ENCODE measurements at places on chromosomes 11 and 22. TPM values are rescaled to one million over a fixed set of nuclear protein-coding genes. Genes with fewer than 3 reads are reported as not detected.
A peak's percentile ranks its signal among the peaks of the same experiment; 100 is the strongest.

DNA sequence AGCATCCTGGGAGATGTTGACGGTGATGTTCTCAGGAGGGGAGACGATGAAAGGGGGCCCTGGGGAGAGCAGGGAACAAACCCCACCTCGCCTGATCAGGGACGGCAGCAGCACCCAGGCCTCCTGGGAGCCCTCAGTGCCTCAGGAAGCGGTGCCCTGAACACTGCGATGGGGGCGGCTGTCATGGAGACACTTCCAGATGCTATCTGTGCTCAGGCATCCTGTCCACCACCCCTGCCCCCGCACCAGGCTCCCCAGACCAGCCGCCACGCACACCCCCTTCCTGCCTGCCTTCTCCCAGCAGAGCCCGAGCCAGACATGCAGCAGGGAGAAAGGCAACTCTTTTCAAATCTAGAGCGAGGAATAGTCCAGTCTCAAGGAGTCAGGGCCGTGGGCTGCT is 20.6 kb downstream of the IGSF9B start:
- no peak for DNase-seq

Gene GRIA4
- not detected for total RNA-seq

DNA sequence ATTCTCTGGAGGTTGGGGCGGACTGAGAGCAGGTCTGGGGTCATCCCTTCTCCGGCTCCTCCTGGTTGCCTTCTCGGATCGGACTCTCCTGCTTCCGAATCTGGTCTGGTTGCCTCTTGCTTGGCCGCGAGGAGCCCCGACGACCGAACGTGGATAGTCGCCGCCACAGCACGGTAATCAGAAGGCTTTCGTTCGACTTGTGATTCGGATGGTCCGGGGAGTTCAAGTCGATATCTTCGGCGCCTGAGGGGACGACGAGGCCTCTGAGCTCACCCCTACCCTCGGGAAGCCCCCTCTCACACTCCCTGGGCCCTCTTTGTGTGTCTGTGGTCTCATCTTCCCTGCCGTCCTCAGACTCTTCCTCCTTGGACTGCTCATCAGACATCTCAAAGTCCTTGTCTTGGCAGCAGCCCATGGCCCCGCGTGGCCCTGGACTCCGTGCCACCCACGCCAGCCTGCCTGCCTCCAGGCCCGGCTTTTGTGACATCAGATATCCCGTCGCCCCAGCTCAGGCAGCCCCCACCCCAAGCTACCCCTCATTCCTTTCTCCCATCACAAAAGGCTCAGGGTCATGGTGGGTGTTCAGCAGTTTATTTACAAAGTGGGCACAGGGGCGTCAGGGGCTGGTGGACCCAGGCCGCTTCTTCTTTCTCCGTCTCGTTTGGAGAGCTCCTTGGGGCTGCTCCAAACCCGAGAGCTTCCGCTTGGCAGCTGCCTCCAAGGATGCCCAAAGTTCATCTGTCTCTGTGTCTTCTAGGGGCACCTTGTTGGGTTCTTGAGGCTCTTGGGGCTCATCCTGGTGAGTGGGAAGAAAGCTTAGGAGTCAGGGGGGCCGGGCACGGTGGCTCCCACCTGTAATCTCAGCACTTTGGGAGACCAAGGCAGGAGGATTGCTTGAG is at the start of gene TEX54:
TSS of gene TEX54 (minus strand) at position 506 of the 899 bp plus-strand sequence.
- peak; percentile 68 for DNase-seq

Gene PKNOX2
- 20.2 TPM for total RNA-seq

- peak; percentile 77 for DNase-seq
Measured at GRCh38 chr11:6419009-6419631, at the start of gene APBB1. Gene APBB1 (minus strand): TSS chr11:6419094. CDS start chr11:6411347, 7,747 bp downstream.

DNA sequence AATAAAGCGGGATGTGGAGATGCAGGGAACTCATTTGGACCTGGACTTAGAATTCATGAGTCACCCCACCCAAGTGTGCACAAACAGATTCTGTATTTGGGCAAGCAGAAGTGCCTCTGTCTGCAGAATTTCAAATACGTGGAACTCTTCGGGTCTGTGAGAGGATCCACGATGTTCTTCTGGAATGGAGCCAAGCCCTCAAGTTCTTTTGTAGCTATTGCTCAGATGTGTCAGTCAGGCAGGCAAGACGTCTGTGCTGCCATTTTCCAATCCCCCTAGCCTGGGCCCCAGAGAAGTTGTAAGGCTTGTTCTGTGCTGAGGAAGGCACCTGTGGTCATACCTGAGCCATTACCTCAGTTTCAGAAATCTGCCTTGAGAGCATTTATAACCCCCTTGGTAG is 132.8 kb upstream of the RASSF10 start:
- DNase-seq: no peak

GRCh38 chr11:113528982-113529381 is 53.8 kb upstream of the DRD2 start:
- no peak for DNase-seq

Gene SHANK3
- total RNA-seq: 27.2 TPM

Gene MYEOV
- not detected for total RNA-seq

GRCh38 chr22:27801616-27802345 is at the start of gene MN1:
Gene MN1 (minus strand): TSS chr22:27801756. CDS start chr22:27800543, 1,213 bp downstream.
- peak; percentile 86 for DNase-seq

DNA sequence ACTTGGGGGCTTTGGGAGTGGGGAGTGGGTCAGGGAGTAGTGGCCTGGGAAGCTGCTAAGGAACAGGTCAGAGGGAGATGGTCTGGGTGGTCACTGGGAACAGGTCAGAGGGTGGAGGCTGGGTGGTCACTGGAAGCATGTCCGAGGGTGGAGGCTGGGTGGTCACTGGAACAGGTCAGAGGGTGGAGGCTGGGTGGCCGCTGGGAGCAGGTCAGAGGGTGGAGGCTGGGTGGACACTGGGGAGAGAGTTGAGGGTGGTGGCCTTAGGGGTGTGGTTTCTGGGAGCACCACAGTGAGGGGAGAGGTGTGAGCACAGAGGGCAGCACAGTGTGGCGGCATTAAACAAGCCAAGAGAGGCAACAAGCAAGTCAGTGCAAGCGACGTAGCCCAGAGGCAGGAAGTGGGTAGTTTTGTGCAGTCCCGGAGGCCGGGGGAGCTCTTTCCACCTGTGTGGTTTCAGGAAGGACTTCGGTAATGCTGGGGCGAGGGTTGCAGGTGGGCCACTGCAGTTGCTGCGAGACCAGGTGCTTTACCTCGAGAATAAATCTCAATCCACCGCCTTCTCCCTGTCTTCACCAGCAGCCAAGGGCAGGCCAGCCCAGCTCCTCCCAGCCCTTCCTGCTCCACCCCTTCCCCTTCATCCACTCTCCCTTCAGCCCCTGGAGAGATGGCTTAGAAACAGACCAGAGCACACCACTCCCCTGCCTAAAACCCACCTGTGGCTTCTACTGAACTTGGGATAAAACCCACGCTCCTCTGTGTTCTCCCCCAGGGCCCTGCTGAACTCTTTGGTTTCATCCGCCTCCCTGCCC is 3.2 kb upstream of the CACNA1I start:
- DNase-seq: no peak
